ENCODE measurements at places on chromosomes 2 and 18.

DNA sequence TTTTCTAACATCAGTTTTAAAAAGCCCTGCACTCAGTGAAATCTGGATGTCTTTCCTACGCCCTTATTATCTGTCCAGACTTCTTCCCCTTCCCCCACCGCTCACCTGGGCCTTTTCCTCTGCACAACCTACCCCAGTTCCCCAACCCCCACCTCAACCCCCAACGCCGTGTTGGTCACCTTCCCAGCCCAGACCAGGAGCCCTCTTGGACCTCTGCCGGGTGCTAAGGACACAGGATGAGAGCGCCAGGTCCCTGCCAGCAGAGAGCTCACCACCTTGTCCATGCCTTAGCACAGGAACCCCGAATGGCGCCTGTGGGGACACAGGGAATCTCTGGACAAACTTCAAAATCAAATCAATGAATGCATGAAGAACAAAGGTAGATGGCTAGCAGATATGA lies 966 bp upstream of the RBM43 start:
- DNase-seq = no peak

- no peak for DNase-seq
Measured at GRCh38 chr18:23743733-23744333, 54.6 kb downstream of the LAMA3 start.

DNA sequence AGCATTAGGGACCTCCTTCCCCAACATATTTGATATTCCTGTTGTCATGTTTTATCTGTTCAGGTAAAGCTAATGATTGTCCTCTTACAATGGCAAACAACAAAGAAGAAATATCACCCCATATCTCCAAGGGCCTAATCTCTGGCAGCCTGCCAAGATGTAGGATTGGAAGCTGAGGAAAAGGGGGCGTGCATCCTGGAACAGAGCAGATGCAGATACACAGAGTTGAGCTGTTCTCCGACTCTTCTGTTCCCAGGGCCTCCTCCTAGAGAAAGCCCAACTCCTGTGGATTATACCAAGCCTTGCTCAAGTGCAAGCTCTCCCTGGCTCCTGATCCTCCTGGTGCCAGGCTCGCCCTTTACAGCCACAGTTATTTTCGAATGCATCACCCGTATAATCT lies 35.2 kb upstream of the CD207 start:
- DNase-seq = no peak

DNA sequence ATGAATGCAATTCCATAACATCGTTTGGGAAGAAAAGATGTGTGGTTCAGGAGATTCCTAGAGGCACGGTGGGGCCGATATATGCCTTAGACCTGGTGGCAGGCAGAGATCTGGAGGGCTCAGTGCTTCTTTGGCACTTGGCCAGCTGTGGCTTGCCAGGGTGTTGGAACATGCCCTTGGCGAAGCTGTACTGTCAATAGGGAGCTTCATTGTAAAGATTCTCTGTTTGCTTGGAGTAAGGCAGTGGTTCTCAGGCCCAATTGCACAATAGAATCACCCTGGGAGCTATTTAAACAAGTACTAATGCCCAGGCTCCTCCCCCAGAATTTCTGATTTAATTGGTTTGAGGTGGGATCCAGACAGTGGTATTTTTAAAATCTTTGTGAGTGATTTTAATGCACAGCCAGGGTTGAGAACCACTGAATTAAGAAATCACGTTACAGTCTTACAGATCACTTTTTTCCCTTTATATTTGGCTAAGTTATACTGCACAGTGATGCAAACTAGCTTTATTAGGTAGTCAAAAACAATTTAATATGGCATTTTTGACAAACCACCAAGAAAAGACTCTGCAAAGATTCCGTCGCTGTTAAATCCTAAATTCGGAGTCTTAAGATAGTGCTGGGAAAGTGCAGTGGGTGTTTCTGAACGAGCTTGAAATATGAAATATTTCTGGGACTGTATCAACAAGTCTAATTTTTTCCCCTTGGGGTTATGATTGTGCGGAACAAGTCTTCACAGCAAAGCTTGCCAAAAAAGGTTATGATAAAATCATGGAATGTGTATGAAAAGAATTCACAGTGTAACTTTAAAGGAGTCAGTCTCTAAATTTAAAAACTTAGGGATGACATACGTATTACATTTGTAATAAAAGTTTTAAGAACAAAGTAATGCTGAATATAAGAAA lies 78.0 kb downstream of the CRIM1 start:
- no peak for DNase-seq

DNA sequence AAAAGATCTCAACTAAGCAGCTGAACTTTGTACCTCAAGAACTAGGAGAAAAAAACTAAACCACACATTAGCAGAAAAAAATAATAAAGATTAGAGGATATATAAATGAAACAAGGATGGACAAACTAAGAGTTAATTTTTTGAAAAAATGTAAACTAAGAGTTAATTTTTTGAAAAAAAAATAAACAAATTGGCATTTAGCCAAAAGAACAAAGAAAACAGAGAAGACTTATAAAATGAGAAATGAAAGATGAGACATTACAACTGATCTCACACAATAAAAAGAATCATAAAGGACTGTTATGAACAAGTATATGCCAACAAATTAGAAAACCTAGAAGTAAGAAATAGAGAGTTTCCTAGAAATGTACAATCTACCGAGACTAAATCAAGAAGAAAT lies 859.2 kb upstream of the GYPC start:
- DNase-seq = no peak

GRCh38 chr2:165902934-165903333 lies 50.6 kb downstream of the TTC21B start:
- peak; percentile 4 for DNase-seq

DNA sequence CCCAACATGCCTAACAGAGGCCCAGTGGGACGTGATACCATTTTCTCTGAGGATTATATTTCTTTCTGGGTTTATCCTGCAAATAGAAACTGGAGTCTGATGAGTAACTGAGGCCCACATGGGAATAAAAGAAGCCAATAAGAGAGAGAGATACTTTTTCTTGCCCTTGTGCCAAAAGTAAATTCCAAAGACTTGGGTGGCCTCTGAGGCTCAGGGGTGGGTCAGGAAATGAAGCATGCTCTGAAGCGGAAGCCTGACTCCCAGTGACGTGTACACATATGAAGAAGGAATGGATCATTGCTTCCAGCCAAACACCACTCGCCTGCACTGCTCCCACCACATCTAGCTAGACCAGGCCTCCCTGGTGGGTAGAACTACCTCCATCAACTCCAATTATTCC lies 273.6 kb upstream of the NCKAP5 start:
- no peak for DNase-seq

DNA sequence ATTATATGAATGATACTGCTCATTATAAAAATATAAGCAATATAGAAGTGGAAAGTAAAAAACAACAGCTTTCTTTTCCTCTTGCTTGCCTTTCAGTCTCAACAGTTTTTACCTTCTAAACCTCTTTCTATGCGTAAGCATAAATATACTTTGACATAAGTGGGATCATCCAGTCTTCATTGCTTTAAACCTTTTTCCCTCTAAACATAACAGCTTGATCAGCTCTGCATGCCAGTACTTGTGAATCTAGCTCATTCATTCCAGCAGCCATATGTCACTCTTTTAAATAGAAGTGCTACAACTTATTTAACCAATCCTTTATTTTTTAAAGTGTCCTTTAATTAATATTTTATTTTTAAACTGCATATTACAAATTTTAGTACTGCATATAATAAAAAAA lies 88.1 kb downstream of the TTC27 start:
- DNase-seq = no peak
